ENCODE measurements at places on chromosomes 16 and 17. TPM values are rescaled to one million over a fixed set of nuclear protein-coding genes. Genes with fewer than 3 reads are reported as not detected.

DNA sequence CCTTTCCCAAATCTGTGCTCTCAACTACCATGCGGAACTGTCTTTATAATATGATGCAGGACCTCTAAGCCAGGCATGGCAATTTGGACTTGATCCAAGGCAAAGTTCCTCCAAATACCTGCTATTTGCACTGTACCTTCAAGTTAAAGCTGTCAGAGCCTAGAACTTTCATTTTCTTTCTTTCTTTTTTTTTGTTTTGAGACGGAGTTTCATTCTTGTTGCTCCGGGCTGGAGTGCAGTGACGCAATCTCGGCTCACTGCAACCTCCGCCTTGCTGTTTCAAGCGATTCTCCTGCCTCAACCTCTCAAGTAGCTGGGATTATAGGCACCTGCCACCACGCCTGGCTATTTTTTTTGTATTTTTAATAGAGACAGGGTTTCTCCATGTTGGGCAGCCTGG is 51.7 kb downstream of the ARHGAP27 start:
- no peak for DNase-seq

GRCh38 chr16:89402962-89403361 is 87.4 kb downstream of the ANKRD11 start:
- DNase-seq, result peak; percentile 53

The RTN4RL1 gene
- polyA plus RNA-seq, result 0.14 TPM

The RNF222 gene
- 0.19 TPM for polyA plus RNA-seq

The C1QTNF8 gene
- not detected for polyA plus RNA-seq

Measured in CD4-positive, CD25-positive, alpha-beta regulatory T cell (primary cell).